Lung microvascular endothelial cell (primary cell): ENCODE measurements at places on chromosomes 7 and 10. TPM values are rescaled to one million over a fixed set of nuclear protein-coding genes. Genes with fewer than 3 reads are reported as not detected.
A peak's percentile ranks its signal among the peaks of the same experiment; 100 is the strongest.

DNA sequence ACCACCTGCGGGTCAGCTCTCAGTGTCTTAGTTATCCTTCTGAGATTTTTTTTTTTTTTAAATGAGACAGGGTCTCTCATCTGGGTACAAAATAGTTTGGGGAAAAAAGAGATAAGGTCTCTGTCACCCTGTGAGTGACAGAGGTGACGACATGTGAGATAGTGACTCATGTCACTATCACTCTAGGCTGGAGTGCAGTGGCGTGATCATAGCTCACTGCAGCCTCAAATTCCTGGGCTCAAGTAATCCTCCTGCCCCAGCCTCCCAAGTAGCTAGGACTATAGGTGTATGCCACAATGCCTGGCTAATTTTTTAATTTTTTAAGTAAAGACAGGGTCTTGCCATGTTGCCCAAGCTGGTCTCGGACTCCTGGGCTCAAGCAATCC, 10.4 kb downstream of the BLVRA start:
- no peak for DNase-seq

GRCh38 chr7:7274782-7275181, 92.4 kb downstream of the C1GALT1 start:
- no peak for DNase-seq

- DNase-seq = peak; percentile 49
Observed at GRCh38 chr10:98664329-98665042, 217.8 kb upstream of the HPS1 start.

DNA sequence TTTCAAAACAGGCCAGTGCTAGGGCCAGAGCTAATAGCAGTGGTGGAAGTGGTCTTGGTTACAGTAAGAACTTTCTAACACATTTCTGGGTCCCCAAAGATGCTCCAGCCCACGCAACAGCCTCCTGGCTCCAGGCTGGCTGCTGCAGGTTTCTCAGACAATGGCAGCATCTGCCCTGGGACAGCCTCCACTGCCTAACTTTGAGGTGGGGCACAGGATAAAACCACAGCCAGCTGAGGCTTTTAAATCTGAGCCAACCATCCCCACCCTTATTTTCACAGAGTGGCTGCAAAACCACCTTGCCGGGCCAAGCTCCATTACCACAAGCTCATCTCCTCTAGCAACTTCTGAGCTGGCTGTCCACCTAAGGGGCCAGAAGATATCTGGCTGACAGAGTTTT, 84.8 kb downstream of the FAM53B start:
- DNase-seq = no peak

Gene STEAP1B
- total RNA-seq = 2.2 and 8.1 TPM in 2 replicates

DNA sequence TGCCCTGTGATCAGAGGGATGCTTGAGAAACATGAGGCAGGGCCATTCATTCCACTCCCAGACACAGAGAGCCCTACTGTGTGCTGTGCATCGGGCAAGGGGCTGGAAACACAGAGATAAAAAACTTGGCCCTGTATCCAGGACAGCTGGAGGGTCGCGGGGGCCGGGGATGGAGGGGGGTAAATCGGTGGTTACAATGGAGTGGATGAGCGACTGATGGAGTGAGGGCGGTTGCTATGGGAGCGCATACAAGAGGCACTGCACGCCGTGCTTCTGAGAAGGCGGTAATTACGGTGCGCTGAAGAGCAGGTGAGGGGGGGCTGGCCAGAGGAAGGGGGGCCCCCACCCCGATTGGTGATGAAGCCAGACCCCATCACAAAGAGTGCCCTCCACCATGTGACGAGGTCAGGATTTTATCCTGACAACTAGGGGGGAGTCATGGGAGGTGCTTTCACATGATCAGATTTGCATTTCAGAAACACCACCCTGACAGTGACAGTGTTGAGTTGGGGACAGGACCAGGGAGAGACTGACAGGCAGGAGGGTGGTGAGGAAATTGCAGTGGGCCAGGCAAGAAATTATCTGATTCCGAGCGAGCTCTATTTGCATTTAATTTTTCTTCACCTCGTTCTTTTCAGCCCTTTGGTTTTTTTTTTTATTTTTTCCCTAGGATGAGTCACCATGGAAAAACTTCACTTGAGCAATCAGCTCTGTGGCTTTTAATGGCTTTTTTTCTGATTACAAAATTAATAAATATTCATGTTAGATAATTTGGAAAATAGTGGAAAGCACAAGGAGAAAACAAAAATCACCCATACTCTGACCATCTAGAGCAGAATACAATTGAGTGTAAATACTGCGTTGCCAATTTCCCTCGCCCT, 7.8 kb downstream of the CPA5 start:
- DNase-seq = peak; percentile 58

Gene TFAM
- 24.8 and 31.3 TPM in 2 replicates for total RNA-seq

Gene CDCA7L
- 35.7 and 44.4 TPM in 2 replicates for total RNA-seq

- no peak for DNase-seq
Observed at GRCh38 chr10:15244635-15245197, 76.2 kb upstream of the NMT2 start.

GRCh38 chr7:71775648-71776047, 636.5 kb downstream of the CALN1 start:
- DNase-seq = no peak

DNA sequence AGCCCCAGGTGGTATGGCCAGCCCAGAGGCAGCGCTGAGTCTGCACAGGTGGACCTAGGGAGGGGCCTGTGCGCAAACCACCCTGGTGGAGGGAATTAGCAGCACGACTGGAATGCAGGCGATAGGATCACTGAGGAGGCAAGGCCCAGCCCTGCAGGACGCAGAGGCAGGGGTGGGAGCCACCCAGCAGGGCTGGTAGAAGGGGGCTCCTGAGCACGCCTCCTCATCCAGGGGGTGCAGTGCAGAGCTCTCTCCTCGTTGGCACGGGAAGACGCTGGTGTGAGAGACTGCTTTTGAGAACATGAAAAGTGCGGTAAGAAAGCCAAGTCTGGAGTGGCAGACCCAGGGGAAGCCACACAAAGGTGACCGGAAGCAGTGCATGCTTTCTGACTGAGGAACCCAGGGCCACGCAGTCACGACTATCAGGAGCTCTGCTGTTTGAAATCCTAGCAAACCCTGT, 6.0 kb downstream of the FXYD4 start:
- no peak for DNase-seq

GRCh38 chr10:114026189-114027040, 17.3 kb upstream of the ADRB1 start:
- DNase-seq = peak; percentile 58

Gene HECW1
- total RNA-seq = not detected in 2 replicates

Gene GBX1
- total RNA-seq = not detected in 2 replicates

GRCh38 chr7:114432703-114433102, 18.1 kb downstream of the FOXP2 start:
- DNase-seq = no peak

- peak; percentile 28 for DNase-seq
Observed at GRCh38 chr10:36888925-36889573, 236.3 kb upstream of the ANKRD30A start.

DNA sequence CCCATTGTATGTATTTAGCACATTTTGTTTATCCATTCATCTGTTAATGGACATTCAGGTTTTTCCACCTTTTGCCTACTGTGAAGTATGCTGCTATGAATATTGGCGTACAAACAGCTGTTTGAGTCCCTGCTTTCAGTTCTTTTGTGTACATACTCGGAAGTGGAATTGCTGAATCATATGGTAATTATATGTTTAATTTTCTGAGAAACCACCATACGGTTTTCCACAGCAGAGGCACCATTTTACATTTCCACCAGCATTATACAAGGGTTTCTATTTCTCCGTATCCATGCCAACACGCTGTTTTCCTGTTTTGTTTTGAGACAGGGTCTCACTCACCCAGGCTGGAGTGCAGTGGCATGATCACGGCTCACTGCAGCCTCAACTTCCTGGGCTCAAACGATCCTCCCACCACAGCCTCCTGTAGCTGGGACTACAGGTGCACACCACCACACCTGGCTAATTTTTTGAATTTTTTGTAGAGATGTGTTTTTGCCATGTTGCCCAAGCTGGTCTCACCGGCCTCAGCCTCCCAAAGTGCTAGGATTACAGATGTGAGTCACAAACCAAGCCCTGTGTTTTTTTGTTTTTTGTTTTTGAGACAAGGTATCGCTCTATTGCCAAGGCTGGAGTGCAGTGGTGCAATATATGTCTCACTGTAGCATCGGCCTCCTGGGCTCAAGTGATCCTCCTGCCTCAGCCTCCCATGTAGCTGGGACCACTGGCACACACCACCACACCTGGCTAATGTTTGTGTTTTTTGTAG, 22.1 kb upstream of the FBXW4 start:
- DNase-seq = no peak

GRCh38 chr10:122310311-122311050, 39.4 kb downstream of the BTBD16 start:
- DNase-seq = peak; percentile 91

Gene CYP26C1
- 0.44 and 1.6 TPM in 2 replicates for total RNA-seq

- no peak for DNase-seq
Observed at GRCh38 chr10:86753638-86754434, 2.6 kb upstream of the BMPR1A start.

Gene HOXA11
- total RNA-seq = 0.22 TPM in 1 of 2 replicates, not detected in the other

Gene TEX47
- not detected in 2 replicates for total RNA-seq

Gene ASB10
- total RNA-seq = not detected in 2 replicates

- peak; percentile 68 for DNase-seq
Observed at GRCh38 chr10:15725603-15726002, 5.9 kb upstream of the ITGA8 start.

DNA sequence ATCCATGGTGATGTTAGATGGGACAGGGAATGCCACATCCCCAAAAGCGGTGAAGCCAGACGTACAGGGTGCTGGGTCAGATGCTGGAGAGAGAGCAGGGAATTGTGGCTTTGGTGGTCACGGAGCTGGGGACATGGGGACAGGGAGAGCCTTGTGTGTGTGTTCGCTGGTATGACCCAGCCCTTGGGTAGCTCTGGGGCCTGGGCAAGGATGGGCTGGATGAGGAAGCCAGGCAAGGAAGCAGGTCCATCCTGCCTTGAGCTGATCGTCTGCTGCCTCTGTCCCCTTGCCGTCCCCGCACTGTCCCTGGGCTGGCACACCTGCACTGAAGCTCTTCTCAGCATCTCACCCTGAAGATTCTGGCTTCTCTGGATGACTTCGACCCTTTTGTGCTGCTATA, 15.4 kb upstream of the CLDN4 start:
- DNase-seq = no peak

Gene NUDT13
- total RNA-seq = 1.2 and 1.7 TPM in 2 replicates

DNA sequence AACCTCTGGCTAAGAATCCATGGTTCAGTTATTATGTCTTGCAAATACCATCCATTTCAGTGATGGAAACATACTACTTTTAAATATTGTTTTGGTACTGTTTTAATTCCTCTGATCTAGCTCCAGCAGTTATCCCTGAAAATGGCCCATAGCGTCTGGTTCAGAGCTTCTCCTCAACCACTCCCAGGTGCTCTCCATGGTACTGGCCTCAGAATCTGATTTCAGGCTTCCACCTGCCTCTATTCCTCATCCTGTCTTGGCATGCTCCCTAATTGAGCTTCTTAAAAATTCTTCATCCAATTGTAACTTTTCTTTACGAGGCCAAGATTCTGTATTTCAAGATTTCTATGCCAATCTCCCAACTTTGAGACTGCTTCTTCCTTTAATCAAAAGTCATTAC, 236.3 kb downstream of the HTR7 start:
- peak; percentile 6 for DNase-seq

Gene PAPOLB
- under 0.01 TPM in 2 replicates for total RNA-seq

DNA sequence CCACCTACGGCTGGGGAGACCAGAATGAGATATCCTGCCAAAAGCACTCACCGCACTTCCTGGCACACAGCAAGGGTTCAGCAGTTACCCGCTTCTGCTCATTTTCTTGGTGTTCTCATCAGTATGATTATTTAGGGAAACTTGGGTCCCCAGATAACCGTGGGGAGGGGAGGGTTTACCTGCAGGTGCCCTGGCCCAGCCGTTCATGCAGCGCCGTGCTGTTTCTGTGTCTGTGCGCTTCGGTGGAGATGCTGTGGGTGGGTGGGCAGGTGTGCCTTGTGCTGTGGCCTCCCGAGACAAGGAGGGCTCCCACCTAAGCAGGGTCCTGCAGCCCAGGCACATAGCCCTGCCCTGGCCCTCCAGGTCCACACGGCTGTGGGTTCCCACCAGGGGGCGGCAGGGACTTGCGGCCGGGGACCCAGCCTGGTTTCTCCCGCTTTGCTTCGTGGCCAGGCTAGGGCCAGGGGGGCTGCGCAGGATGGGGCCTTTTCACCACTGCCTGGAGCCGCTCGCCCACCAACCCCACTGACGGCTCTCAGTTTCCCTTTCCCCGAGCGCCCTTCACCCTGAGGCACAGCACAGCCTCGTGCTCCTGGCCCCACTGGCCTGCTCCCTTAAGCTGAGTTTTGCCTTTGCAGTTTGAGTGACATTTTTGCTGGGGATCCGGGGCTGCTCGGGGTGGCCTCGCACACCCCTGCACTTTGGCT, 78.5 kb downstream of the LHPP start:
- peak; percentile 71 for DNase-seq

Gene GPR26
- not detected in 2 replicates for total RNA-seq

GRCh38 chr7:32293833-32294232, 196.3 kb downstream of the LSM5 start:
- no peak for DNase-seq

DNA sequence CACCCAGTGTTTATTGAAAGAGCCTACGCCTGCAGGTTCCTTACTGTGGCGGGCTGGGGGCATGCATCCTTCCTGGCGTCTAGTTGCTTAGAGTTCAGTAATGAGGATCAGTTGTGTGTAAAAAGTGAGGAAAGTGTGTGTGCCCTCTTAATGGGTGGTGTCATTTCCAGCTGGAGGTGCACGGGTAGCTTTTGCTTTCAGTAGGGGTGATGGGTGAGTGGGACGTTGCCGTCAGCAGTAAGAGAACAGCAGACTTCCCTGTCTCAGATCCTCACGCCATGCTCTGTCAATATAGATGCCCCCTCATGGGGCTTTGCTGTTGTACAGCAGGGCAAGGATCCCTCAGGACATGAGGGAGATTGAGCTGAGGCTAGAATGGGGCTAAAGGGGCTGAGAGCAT, 352.6 kb upstream of the GALNT17 start:
- DNase-seq = no peak

DNA sequence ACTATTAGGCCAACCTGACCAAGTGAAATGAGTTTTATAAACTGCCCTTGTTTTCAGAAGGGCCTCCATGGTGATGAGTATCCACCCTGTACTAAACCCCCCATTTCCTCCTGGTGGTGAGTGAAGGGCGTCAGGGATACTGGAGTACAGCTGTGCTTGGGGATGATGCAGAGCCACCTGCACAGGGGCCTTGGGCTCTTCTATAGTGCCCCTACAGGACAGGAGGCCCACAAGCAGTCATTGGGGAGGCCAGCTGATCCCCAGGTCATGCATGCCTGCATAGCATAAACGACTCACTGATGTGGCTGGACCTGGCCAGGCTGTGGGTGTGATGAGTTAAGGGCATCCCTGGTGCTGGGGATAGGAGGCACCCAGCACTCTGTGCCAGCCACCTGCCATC, 114.1 kb upstream of the CELF2 start:
- DNase-seq = no peak

Gene UCN3
- total RNA-seq = not detected in 2 replicates

DNA sequence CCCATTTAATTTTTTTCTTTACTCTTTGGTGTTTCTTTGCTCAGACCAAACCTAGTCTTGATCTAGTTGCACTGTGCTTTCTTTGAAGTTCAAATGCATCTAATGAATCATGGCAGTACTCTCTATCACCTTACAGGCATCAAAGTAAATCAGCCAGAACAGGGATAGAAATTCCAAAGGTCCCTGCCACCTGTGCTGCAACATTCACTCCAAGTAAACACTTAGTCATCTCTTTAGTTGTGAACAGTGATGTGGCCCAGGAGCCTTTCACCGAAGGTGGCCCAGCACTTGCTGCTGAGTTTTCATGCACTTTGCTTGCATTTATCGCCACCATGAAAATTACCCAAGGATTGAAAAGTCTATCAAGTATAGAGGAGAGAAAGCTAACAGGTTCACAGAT, 314.1 kb upstream of the ETV1 start:
- no peak for DNase-seq

- DNase-seq = no peak
Observed at GRCh38 chr7:141076377-141076776, 2.5 kb downstream of the TMEM178B start.

Gene NDUFB2
- total RNA-seq = 102 and 167 TPM in 2 replicates
